ENCODE measurements at places on chromosomes 4 and X. TPM values are rescaled to one million over a fixed set of nuclear protein-coding genes. Genes with fewer than 3 reads are reported as not detected.

GRCh38 chr4:164779811-164780216 is 25.9 kb downstream of the SMIM31 start:
- no peaks in the 10 kb centered on the region for H3K27me3 ChIP-seq
- H3K4me3 ChIP-seq: no peak overlapping the region
- H3K4me1 ChIP-seq: no peaks in the 10 kb centered on the region
- no peak for DNase-seq
- no peaks in the 10 kb centered on the region for H3K36me3 ChIP-seq
- H3K27ac ChIP-seq: no peak overlapping the region

The RASSF6 gene
- 16.9 TPM for total RNA-seq

- H3K4me3 ChIP-seq: no peak overlapping the region
- H3K27me3 ChIP-seq: no peaks in the 10 kb centered on the region
- DNase-seq: no peak
Measured at GRCh38 chr4:174041555-174042105, 241.8 kb downstream of the FBXO8 start.

DNA sequence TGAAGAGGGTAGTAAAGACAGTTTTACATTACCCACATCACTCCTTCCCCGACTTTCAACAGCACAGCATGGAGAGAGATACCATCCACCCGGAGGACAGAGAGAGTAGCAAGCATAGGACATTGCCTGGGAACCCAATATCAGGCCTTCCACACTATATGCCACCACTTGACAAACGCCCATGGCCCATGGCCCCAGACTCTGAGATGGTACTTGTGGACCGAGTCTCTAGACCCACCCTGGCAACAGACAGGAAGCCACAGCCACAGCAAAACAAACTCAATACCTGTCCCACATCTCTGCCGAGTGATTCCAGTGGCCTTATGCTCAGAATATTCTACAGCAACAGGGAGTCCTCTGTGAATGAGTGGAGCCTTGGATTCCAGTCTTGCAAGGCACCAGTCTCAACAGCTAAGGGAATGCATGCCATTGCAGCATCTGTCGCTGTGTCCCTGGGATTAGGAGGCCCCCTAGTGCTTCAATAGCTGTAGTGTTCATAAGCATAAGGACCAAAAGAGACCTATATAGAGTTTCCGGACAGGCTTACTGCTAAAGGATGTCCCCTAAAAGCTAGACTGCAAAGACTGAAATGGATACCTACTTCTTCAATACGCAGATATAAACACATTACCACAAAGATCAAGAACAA is 14.7 kb upstream of the CT55 start:
- no peak overlapping the region for H3K27ac ChIP-seq
- no peaks in the 10 kb centered on the region for H3K36me3 ChIP-seq
- no peak overlapping the region for H3K4me3 ChIP-seq
- DNase-seq: no peak
- no peaks in the 10 kb centered on the region for H3K27me3 ChIP-seq

The EMD gene
- total RNA-seq: 59.2 TPM

- no peak overlapping the region for H3K4me3 ChIP-seq
- H3K4me1 ChIP-seq: no peaks in the 10 kb centered on the region
- no peak overlapping the region for H3K27ac ChIP-seq
- no peaks in the 10 kb centered on the region for H3K36me3 ChIP-seq
Measured at GRCh38 chr4:6335040-6335590, 65.5 kb downstream of the WFS1 start.

DNA sequence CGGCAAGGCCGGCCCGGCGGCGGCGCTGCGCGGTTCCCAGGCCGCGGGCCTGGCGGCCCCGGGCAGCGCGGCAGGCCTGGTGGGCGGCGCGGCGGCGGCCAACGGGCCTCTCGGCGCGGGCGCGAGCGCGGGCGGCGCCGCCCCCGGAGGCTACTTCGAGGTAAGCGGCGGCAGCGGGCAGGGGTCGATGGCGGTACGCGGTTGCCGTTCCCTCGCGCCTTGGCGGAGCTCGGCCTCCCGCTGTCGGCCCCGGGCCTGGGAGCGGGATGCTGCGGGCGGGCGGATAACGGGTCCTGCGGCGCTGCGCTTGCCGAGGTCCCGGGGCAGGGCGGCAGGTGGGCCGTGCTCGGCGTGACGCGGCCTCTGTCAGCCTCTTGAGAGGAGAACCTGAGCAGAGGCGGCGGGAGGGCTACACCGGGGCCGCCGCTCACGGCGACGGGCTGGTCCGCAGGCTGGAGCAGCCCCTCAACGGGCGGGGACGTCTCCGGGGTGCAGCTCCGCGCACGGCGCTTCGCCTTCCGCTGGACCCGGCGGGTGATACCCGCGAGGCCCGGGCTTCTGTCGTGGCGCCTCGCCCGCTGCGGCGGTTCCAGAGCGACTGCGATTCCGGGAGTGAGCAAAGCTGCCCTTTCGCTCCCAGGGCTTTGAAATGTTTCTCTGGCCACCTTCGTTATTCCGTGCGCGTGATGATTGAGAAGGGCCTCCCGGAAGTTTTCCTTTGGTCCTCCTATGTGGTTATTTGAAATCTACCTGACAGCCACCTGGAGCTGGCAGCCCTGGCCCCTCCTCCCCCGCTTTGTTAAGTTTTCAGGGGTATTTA is 774 bp downstream of the FAM193A start:
- peak overlapping the region; percentile 83 for H3K4me3 ChIP-seq
- DNase-seq: no peak
- H3K36me3 ChIP-seq: no peaks in the 10 kb centered on the region
- H3K27me3 ChIP-seq: no peaks in the 10 kb centered on the region
- peaks cover 53% of the 10 kb centered on the region for H3K4me1 ChIP-seq
- H3K27ac ChIP-seq: peak overlapping the region; percentile 92

- no peaks in the 10 kb centered on the region for H3K27me3 ChIP-seq
- no peak for DNase-seq
- H3K4me3 ChIP-seq: peak overlapping the region; percentile 65
- peaks cover 20% of the 10 kb centered on the region for H3K4me1 ChIP-seq
- H3K27ac ChIP-seq: peak overlapping the region; percentile 93
Measured at GRCh38 chr4:103075435-103075893, 1.1 kb downstream of the SLC9B2 start.

DNA sequence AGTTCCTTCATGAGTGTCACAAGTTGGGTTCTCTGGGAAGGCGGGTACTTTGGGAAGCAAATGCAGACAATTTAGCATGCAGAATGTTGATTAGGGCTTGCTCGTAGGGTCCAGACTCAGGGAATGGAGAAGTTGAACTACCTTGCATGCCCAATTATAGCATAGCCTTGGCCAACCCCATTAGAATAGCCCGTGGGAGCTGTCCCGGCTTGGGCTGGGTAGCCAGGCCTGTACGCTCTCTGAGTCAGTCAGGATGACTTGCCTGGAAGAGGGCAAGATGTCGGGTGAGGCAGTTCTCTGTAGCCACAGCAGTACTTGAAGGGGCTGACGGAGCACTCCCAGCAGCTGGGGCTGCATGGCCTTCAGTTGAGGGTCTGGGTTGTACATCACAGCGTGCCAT is 19.5 kb downstream of the KIAA0232 start:
- H3K27me3 ChIP-seq: no peaks in the 10 kb centered on the region
- H3K4me3 ChIP-seq: no peak overlapping the region
- no peak overlapping the region for H3K27ac ChIP-seq
- no peak for DNase-seq
- no peaks in the 10 kb centered on the region for H3K36me3 ChIP-seq

The BRS3 gene
- total RNA-seq: not detected

The CFAP47 gene
- not detected for total RNA-seq

DNA sequence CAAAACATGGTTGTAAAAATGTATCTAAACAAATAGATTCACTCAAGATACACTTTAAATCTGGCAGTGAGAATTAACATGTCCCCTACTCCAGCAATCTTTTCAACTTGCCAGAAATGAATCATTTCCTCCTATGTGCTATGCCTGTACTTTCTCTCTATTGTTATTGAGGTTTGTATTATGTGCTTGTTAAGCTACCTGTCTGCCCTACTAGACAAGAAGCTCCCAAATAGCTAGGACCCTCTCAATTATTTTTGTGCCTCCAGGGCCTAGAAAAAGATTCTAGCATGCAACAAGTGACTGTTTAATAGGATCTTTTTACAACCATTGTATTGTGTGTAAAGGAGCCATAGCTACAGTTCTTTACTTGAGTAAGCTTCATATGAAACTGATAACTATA is 3.5 kb upstream of the SAP30 start:
- no peaks in the 10 kb centered on the region for H3K27me3 ChIP-seq
- H3K4me1 ChIP-seq: peaks cover 22% of the 10 kb centered on the region
- H3K27ac ChIP-seq: no peak overlapping the region
- no peak overlapping the region for H3K4me3 ChIP-seq
- H3K36me3 ChIP-seq: no peaks in the 10 kb centered on the region

- H3K4me1 ChIP-seq: peaks cover 3% of the 10 kb centered on the region
- H3K27ac ChIP-seq: no peak overlapping the region
- no peaks in the 10 kb centered on the region for H3K36me3 ChIP-seq
- no peak overlapping the region for H3K4me3 ChIP-seq
- DNase-seq: no peak
Measured at GRCh38 chr4:657834-658667, 16.0 kb downstream of the ATP5ME start.

The XAGE1A gene
- not detected for total RNA-seq

DNA sequence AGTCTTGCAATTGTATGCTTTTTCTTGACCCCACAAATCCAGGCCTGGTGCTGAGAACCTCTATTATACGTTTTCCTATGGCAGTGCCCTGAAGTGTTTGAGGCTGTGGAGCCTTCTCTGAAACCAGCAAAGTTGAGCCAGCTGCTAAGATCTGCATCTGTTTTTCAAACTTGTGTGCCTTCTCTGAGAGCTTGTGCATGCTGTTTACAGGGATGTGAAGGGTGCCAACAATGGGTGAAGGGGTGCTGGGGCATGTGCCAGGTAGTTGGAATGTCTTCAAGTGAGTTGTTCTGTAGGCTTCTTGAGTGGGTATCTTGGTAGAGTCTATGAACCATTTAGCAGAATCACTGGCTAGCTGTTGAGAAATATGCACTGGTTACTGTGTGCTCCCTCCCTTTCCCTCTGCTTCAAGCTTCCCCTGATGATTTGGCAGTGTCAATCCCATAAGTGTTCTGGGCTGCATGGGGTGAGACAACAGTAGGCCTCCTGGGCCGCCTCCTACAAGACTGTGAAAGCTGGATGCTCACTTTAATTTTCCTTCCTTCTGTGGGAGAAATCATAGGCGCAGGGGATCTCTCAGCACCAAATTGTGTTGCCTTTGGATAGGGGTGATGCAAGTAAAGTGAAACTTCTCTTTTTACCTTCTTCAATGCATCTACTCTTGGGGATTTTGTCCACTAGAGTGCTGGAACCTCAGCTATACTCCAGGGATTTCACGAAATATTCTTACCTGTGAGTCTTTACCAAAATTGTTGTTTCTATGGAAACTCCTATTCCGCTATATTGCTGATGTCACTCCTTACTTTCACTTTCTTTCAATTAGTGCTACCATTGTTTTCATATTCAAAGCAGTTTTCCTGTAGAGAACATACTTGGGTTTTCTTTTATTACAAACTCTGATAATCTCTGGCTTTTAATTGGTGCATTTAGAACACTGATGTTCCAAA is 30.0 kb downstream of the ITM2A start:
- no peaks in the 10 kb centered on the region for H3K27me3 ChIP-seq
- H3K36me3 ChIP-seq: no peaks in the 10 kb centered on the region
- H3K4me3 ChIP-seq: no peak overlapping the region
- no peak overlapping the region for H3K27ac ChIP-seq
- no peaks in the 10 kb centered on the region for H3K4me1 ChIP-seq
- no peak for DNase-seq

The ABCG2 gene
- total RNA-seq: 7.4 TPM

The RBM46 gene
- total RNA-seq: not detected

The PAGE5 gene
- total RNA-seq: not detected

- H3K27ac ChIP-seq: no peak overlapping the region
- H3K36me3 ChIP-seq: no peaks in the 10 kb centered on the region
- H3K27me3 ChIP-seq: no peaks in the 10 kb centered on the region
- no peaks in the 10 kb centered on the region for H3K4me1 ChIP-seq
Measured at GRCh38 chr4:95877636-95878035, 37.7 kb downstream of the PDHA2 start.

The TCEAL2 gene
- 14.7 TPM for total RNA-seq

GRCh38 chr4:158758142-158758541 is 10.7 kb upstream of the FNIP2 start:
- no peaks in the 10 kb centered on the region for H3K4me1 ChIP-seq
- no peak overlapping the region for H3K4me3 ChIP-seq
- H3K36me3 ChIP-seq: no peaks in the 10 kb centered on the region

- H3K27me3 ChIP-seq: no peaks in the 10 kb centered on the region
- H3K4me3 ChIP-seq: no peak overlapping the region
- H3K27ac ChIP-seq: no peak overlapping the region
- H3K36me3 ChIP-seq: no peaks in the 10 kb centered on the region
- no peaks in the 10 kb centered on the region for H3K4me1 ChIP-seq
Measured at GRCh38 chrX:108640817-108641216, 95.5 kb downstream of the IRS4 start.

The PRMT9 gene
- total RNA-seq: 6.9 TPM

GRCh38 chr4:10671366-10671765 is 13.2 kb downstream of the CLNK start:
- no peak overlapping the region for H3K27ac ChIP-seq
- H3K36me3 ChIP-seq: no peaks in the 10 kb centered on the region
- no peaks in the 10 kb centered on the region for H3K27me3 ChIP-seq
- no peaks in the 10 kb centered on the region for H3K4me1 ChIP-seq
- no peak for DNase-seq
- no peak overlapping the region for H3K4me3 ChIP-seq

- no peaks in the 10 kb centered on the region for H3K4me1 ChIP-seq
- no peak overlapping the region for H3K4me3 ChIP-seq
- H3K27me3 ChIP-seq: no peaks in the 10 kb centered on the region
- no peaks in the 10 kb centered on the region for H3K36me3 ChIP-seq
- no peak overlapping the region for H3K27ac ChIP-seq
- no peak for DNase-seq
Measured at GRCh38 chr4:8938623-8939022, 67.0 kb upstream of the HMX1 start.
